ENCODE measurements at places on chromosomes 12 and 14. TPM values are rescaled to one million over a fixed set of nuclear protein-coding genes. Genes with fewer than 3 reads are reported as not detected.

- no peaks in the 10 kb centered on the region for H3K27me3 ChIP-seq
- no peak overlapping the region for H3K27ac ChIP-seq
- no peak for DNase-seq
Measured at GRCh38 chr12:18683327-18684013, 54.3 kb downstream of the PLCZ1 start.

DNA sequence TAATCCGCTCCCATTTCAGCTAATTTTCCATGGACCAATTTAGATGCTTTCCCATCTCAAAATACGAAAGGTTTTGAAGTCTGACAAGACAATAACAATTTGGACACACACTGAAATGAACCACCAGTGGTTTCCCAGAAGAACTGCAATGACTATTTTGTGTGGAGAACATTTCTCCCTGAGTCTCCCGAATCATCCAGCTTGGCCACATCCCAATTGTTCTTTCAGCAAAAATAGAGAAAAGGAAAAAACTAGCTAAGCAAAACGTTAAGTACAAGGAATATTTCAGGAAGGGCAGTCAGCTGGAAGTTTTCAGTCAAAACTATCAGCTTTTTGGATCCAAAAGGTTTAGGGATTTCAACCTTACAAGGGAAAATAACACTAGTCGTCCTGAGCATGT, 390.6 kb downstream of the KCNH5 start:
- no peaks in the 10 kb centered on the region for H3K36me3 ChIP-seq
- peaks cover 3% of the 10 kb centered on the region for H3K27me3 ChIP-seq
- H3K4me1 ChIP-seq: no peaks in the 10 kb centered on the region
- DNase-seq: no peak
- no peak overlapping the region for H3K27ac ChIP-seq

- no peak for DNase-seq
- H3K27me3 ChIP-seq: no peaks in the 10 kb centered on the region
- H3K4me1 ChIP-seq: no peaks in the 10 kb centered on the region
- H3K4me3 ChIP-seq: no peak overlapping the region
Measured at GRCh38 chr12:41034686-41035085, 153.4 kb upstream of the PDZRN4 start.

DNA sequence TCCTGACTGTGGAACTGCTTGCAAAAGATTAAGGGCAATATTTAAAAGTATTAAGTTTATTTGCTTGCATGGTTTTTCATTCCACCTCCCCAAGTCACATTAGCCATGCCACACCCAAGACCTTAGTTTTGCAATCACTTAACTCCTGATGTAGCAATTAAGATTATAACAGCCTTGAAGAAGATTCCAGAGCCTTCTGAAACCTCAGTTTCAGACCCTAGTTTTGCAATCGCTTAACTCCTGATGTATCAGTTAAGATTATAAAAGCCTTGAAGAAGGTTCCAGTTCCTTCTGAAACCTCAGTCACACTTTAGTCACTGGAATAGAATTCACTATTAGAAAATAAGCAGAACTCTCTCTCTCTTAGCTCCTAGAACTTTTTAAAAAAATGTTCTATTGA, 42.7 kb upstream of the DCN start:
- no peaks in the 10 kb centered on the region for H3K36me3 ChIP-seq
- H3K4me3 ChIP-seq: no peak overlapping the region
- H3K27ac ChIP-seq: no peak overlapping the region
- DNase-seq: no peak

DNA sequence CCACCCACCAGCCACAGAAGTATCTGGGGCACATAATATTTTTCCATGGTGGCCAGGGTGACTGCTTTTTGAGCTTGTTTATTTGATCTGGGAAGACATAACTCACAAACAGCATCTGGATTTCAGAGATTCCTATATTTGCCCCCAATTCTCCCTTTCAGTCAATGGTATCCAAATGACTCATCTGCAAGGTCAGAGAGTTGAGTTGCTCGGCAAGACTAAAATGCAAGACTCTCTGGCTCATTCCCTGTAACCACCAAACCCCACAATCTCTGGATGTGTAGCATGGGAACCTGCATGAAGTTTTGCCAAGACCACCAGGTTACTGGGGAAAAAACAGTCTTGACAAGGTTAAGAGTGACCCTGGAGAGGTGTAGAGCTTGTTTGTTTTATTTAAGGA, 174.9 kb upstream of the FAR2 start:
- H3K4me3 ChIP-seq: no peak overlapping the region
- H3K36me3 ChIP-seq: no peaks in the 10 kb centered on the region
- no peaks in the 10 kb centered on the region for H3K4me1 ChIP-seq
- no peak for DNase-seq

- peak; percentile 80 for DNase-seq
- H3K27me3 ChIP-seq: no peaks in the 10 kb centered on the region
- H3K4me1 ChIP-seq: peaks cover 7% of the 10 kb centered on the region
- H3K27ac ChIP-seq: peak overlapping the region; percentile 57
- H3K36me3 ChIP-seq: no peaks in the 10 kb centered on the region
- no peak overlapping the region for H3K4me3 ChIP-seq
Measured at GRCh38 chr14:42174357-42174756, 567.7 kb downstream of the LRFN5 start.

- no peaks in the 10 kb centered on the region for H3K27me3 ChIP-seq
- H3K27ac ChIP-seq: no peak overlapping the region
- DNase-seq: peak; percentile 10
- H3K36me3 ChIP-seq: no peaks in the 10 kb centered on the region
Measured at GRCh38 chr12:16307856-16308475, 30.5 kb upstream of the SLC15A5 start.

- no peaks in the 10 kb centered on the region for H3K4me1 ChIP-seq
- DNase-seq: no peak
- H3K4me3 ChIP-seq: no peak overlapping the region
- H3K36me3 ChIP-seq: no peaks in the 10 kb centered on the region
Measured at GRCh38 chr14:87312169-87312893, 680.7 kb downstream of the GALC start.

DNA sequence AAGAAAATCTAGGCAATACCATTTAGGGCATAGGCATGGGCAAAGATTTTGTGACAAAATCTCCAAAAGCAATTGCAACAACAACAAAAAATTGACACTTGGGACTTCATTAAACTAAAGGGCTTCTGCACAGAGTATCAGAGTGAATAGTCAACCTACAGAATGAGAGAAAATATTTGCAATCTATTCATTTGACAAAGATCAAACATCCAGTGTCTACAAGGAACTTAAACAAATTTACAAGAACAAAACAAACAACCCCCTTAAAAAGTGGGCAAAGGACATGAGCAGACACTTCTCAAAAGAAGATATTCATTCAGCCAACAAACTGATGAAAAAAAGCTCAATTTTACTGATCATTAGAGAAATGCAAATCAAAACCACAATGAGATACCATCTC, 44.1 kb upstream of the PZP start:
- H3K4me3 ChIP-seq: no peak overlapping the region
- no peaks in the 10 kb centered on the region for H3K36me3 ChIP-seq
- no peak overlapping the region for H3K27ac ChIP-seq
- H3K27me3 ChIP-seq: no peaks in the 10 kb centered on the region
- no peaks in the 10 kb centered on the region for H3K4me1 ChIP-seq

- H3K4me3 ChIP-seq: peak within 1 kb of the TSS; percentile 88
- peaks cover 4% of the 10 kb centered on the region for H3K4me1 ChIP-seq
- DNase-seq: peak; percentile 97
- no peaks in the 10 kb centered on the region for H3K27me3 ChIP-seq
- peak within 1 kb of the TSS; percentile 91 for H3K27ac ChIP-seq
- H3K36me3 ChIP-seq: peaks cover 31% of the 10 kb centered on the region
Measured at GRCh38 chr12:122500685-122501488, at the start of gene ZCCHC8. Gene ZCCHC8, minus strand, starts transcription at chr12:122500932. Its CDS starts 92 bp downstream, at chr12:122500840.

DNA sequence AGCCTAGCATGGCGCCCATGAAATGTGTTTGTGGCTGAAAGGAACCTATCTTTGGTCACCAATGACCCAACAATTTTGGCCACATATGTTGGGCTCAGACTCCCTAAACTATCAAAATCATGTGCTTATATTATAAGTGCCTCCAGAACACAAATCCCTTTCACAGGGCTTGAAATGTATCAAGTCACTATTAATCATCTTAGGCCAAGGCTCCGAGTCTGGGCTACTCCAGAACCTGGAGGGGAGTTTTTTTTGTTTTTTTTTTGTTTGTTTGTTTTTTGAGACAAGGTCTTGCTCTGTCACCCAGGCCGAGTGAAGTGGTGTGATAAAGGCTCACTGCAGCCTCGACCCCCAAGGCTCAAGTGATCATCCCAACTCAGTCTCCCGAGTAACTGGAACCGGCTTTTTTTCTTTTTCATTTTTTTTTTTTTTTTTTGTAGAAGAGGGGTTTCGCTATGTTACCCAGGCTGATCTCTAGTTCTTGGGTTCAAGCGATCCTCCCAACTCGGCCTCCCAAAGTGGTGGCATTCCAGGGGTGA, 989 bp upstream of the DRAM1 start:
- DNase-seq: no peak
- H3K36me3 ChIP-seq: no peaks in the 10 kb centered on the region
- H3K4me1 ChIP-seq: no peaks in the 10 kb centered on the region
- H3K27ac ChIP-seq: no peak overlapping the region
- H3K27me3 ChIP-seq: no peaks in the 10 kb centered on the region
- H3K4me3 ChIP-seq: no peak overlapping the region

DNA sequence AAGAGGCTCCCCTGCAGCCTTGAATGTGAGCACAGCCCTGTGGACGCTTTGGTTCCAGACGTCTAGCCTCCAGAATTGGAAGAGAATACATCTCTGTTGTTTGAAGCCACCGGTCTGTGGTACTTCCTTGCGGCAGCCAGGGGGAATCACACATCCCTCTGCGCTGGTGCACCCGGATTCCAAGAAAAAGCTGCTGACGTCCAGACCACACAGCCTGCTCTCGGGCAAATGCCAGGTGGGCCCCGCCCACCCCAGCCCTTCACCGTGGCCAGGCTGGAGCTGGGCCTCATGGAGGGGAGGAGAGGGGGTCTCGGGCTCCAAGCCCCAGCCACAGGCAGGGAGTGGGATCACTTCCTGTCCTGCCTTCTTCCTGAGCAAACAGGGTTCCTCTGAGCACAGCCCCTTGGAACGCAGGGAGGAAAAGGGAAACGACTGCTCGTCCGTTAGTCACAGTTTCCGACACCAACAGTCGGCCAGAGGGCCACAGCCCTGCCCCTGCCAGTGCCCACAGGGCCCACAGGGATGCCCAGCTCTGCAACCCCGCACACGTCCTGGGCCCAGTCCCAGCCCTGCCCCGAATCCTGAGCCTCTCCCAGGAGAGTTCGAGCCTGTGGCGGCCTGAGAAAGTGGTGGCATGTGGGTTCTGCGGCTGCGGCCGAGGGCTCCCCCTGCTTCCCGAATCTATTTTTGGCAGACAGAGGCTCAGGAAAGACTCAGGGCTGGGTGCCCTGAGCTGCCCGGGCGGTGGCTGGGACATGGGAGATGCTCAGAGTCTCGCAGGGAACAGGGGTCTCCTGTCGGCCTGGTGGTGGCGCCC, 85.3 kb downstream of the RFLNA start:
- H3K4me3 ChIP-seq: no peak overlapping the region
- peak overlapping the region; percentile 53 for H3K27ac ChIP-seq
- DNase-seq: peak; percentile 41

- no peaks in the 10 kb centered on the region for H3K4me1 ChIP-seq
- no peak for DNase-seq
- no peaks in the 10 kb centered on the region for H3K27me3 ChIP-seq
- no peak overlapping the region for H3K27ac ChIP-seq
Measured at GRCh38 chr12:26514364-26514763, 318.6 kb downstream of the ITPR2 start.

DNA sequence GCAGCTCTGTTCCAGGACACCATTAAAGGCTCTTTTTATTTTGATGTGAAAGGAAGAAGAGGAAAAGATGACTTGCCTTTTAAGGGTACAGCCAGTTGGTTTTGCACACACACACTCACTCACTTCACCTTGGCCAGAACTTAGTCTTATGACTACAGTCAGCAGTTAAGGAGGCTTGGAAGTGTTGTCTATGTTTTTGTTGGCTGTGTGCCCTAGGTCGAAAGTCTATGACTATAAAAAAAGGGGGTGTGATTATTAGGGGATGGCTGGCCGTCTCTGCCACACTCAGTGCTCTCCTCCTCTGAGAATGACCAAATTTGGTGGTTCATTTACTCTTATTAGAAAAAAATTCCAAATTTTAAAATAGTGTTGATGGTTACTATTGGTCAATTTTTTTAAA, 139.5 kb upstream of the OTX2 start:
- H3K27ac ChIP-seq: no peak overlapping the region
- peak; percentile 36 for DNase-seq
- H3K36me3 ChIP-seq: no peaks in the 10 kb centered on the region
- H3K27me3 ChIP-seq: no peaks in the 10 kb centered on the region
- H3K4me1 ChIP-seq: peaks cover 31% of the 10 kb centered on the region

DNA sequence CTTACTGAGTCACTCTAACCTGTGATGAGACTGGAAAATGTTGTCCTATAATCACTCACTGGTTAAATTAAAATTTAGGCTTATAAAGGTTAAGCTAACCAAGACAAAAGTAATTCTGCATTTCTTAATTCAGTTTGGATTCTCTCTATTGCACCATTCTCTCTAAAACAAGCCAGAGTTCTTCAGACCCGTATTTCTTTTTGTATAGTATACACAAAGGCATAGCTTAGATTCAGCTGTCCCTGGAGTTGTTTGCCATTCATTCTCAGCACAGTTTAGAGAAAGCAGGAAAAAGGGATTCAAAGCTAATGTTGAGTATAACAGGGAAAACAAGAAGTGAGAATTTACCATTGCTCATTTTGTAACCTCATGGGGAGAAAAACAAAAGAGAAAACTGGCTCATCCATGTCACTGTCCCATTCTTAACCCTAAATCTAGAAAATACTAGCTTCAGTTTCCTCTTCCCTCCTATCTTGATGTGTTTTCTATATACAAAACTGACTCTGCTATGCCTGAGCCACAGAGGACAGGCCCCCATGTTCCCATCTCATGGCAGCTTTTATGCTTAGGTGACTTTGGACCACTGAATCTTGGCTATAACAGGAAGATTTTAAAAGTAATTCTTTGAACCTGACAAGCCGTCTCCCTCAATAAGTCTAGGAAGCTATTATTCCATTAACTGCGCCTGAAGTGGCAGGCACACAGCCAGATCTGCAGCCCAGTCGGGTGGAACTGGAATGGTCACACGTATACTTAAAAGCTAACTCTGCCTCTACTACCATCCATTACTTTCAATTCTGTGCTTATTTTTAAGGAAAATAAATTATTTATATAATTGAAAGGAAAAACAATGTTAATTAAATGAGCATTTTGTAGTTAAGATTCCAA, 7.0 kb downstream of the AREL1 start:
- no peak overlapping the region for H3K27ac ChIP-seq
- no peaks in the 10 kb centered on the region for H3K4me1 ChIP-seq
- no peak for DNase-seq
- no peaks in the 10 kb centered on the region for H3K36me3 ChIP-seq

RND1 gene
- total RNA-seq: 0.43 TPM

MAP3K9 gene
- 7.8 TPM for total RNA-seq

LALBA gene
- total RNA-seq: not detected

SAMD15 gene
- 1.0 TPM for total RNA-seq

C14orf39 gene
- 1.9 TPM for total RNA-seq

ANG gene
- 0.49 TPM for total RNA-seq

DBX2 gene
- total RNA-seq: not detected

KRT72 gene
- total RNA-seq: not detected

DACT1 gene
- total RNA-seq: 4.2 TPM

All from SJCRH30 (cell line).